HT-29 (cell line): ENCODE measurements at places on chromosomes 7 and 10.

DNA sequence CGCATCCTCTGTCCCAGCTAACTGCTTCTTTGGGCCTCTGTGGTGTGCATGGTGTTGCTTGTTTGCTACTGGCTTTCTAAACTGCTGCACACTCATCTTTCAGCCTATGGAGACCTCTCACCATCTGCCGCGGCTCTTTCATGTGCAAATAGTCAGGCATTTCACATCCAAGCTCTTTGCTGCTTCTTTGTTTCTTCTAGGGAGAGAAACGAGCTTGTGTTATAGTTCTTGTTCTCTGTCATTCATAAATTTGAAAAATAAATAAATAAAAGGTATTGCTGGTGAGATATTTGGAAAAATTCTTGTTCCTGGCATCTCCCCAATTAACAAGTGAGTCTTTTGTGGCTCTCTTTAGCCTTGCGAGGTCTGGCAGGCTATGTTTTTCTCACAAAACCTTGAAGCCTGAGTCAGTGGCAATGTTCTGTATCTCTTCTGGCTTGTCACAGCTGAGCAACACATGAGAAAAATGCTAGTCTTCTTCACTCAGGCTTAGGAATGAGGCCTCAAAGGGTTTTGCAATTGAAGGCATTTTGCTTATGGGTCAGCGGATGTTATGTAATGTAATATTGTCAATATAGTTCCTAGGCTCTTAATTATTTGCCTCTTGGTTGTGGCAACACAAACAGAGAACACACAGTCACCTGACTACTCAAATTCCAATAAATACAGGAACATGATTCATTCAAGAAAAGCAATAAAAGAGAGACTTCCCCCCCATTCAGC is 274.0 kb downstream of the FRMD4A start:
- no peak for DNase-seq

- DNase-seq = no peak
These were observed 891.6 kb downstream of the GRM8 start for GRCh38 chr7:126361183-126361582.

- DNase-seq = no peak
These were observed 5.3 kb upstream of the SFRP5 start for GRCh38 chr10:97777143-97777542.

DNA sequence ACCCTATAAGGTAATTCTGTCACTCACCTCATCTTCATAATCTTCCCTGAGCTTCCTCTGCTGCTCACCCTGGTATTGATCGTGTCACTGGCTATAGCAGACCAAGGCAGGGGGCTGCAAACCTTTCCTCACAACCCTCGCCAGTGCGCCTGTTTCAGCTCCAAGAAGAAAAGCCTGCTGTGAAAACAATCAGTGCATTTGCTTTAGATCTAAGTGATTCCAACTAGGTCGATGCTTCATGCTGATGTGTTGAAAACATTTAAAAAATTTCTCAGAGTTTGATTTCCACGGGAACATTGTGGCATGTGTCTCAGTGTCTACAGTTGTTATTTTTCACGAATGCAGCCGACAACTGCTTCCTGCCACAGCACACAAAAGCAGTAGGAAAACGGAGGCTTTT is 27.3 kb downstream of the POU6F2 start:
- DNase-seq = no peak

- no peak for DNase-seq
These were observed 35.4 kb downstream of the TET1 start for GRCh38 chr10:68595513-68595912.

DNA sequence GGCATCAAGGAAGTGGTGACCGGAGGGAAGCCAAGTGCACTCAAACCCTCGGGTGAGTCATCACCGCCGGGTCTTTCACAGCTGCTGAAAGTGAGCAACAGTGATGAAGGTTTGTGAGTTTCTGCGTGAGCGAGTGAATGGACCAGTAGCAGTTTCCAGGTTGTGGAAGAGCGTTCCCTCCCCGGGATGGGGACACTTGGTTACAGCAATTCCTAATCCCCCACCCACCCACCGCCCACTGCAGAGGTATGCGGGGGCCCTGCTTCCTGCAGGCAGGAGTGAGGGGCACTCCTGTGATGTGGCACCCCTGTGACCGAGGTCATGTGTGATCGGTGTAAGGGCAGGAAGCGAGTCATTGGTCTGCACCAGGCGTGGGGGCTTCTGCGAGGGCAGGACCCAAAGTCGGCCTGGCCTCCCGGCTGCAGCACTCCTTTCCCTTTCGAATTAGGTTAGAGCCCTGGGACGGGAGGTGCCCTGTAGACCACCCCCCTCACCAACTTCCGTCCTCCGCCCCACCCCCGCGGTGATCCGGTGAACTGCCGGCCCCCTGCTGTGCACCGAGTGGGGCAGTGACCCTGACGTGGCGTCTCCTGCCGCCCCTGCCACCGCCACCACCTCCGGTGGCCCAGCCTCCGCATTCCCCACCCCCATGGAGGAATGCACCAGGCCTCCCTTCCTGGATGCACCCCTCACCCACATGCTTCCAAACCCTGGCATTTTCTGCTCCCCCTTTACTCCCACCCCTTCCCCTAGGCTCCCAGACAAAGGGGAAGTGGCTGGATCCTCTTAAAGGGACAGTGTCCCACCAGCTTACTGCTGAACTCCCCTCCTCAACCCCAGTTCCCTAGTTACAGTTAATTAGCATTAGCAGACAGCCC is 10.9 kb downstream of the LIMK1 start:
- DNase-seq = peak; percentile 80

- no peak for DNase-seq
These were observed 54.1 kb upstream of the NPSR1 start for GRCh38 chr7:34603711-34604444.

DNA sequence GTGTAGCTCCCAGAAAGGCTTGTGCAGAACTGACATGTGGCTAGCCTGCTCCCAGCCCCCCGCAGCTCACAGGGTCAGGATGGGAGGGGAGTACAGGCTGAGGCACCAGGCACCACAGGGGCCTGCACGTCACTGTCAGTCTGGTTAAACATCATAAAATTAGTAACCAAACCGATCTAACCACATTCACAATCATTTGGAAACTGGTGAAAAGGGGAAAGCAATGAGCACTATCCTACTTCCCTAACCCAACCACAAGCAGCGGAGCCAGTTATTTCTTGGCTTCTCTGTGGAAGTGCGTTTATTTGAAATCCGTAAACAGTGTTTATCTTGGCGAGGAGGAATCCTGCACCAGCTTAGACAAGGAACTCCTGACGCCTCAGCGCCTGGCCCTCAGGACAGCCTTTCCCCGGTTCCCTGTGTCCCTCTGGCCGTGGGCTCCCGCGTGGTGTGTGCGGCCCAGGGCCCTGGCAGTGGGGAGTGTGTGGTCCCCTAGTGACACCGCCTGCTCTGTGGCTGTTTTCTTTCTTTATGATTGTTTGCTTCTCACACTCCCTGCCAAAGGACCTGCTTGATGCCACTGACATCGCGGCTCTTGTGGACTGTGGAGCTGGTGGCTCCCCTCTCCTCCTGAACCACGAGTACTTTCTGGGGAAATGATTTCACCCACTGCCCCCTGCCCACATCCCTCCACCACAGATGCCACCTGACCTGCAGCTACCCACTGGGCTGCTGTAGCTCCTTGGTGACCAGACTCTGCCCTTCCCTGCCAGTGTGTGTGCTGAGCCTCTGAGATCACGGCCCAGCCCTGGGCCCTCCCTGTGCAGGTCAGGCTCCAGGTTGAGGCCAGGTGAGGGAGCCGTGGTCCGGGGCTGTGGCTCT is 38.0 kb downstream of the INPP5A start:
- DNase-seq = peak; percentile 79

DNA sequence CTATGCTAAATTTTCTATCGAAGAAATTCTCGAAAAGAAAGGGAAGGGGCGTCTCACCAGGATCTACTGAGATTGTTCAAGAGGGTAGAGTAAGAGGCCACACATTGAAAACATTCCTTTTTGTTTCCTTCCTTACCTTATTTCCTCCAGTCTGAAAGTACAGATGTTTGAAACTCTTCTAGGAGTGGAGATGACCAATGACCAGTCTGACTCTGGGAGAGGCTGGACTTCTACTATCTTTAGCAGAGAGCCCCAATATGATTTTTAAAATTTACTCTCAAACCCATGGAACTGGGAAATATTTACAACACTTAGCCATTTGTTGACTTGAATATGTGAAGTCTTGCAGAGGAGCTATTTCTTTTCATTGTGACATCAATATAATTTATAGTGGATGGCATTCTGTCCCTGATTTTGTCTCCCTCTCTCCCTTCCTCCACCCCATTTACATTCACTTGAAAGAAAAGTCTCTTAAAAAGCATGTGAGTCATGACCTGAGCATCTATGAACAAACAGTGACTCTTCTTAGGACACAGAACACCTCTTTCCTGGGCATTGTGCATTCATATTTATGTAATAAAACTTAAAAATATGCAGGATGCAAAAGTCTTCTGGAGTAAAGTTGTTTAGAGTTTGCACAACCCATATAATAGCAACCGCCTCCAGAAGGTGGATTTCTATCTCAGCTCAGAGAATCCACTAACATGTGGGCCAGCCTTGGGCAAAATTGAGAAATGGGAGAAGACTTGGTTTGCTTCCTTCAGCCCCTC is 31.2 kb upstream of the BMPER start:
- no peak for DNase-seq

DNA sequence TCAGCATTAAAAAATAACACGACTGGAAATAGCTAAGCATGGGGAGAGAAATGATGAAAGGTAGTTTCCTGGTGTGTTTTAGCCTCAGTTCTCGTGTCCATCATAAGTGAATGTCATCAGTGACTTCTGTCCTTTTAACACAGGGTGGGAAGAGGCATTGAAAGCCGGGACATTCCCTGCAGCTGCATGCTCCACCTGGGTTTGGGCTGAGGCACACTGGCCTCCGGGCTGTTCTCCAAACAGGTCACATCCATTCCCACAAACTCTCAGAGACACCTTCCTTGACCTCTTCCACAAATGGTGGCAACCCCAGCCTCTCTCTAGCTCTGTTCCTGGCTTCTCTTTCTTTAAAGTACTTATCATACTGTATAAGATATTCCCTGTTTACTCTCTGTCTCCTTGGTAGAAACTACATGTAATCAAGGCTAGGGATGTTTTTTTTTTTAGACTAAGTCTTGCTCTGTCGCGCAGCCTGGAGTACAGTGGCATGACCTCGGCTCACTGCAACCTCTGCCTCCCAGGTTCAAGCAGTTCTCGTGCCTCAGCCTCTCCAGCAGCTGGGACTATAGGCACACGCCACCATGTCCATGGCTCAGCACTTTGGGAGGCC is 22.6 kb downstream of the BAIAP2L1 start:
- no peak for DNase-seq

GRCh38 chr10:90787393-90788198 is 70.2 kb downstream of the HTR7 start:
- peak; percentile 55 for DNase-seq

- DNase-seq = no peak
These were observed 446.6 kb upstream of the SORCS1 start for GRCh38 chr10:107611115-107611514.

DNA sequence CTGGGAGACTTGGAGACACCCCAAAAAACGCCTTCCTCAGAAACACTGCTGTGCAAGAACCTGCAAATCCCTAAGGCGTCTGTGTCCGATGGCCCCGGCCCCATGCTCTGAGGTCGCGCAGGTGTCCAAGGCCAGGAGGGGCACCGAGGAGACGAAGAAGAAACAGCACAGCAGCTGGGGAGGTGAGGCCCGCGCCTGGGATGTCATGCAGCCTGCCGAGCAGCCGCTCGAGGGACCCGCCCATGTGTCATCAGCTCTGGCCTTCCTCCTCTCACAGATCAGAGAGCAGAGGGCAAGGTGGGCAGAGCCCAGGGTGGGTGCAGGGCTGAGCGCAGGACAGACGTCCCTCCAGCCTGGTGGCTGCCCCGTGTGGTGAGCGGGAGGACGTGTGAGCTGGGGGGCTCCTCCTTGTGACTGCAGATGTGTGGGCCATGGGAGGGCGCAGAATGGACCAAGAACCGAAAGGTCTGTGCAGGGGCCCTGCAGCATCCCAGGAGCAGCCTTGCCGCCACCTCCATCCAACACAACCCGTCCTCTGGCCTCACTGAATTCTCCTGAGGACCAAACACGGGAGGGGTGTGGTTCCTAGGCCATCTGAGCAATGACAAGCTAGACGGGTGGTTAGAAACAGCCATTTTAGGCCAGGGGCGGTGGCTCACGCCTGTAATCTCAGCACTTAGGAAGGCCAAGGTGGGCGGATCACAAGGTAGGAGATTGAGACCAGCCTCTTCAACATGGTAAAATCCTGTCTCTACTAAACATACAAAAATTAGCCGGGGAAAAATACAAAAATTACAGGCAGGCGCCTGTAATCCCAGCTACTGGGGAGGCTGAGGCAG is 13.1 kb upstream of the GPER1 start:
- DNase-seq = no peak

DNA sequence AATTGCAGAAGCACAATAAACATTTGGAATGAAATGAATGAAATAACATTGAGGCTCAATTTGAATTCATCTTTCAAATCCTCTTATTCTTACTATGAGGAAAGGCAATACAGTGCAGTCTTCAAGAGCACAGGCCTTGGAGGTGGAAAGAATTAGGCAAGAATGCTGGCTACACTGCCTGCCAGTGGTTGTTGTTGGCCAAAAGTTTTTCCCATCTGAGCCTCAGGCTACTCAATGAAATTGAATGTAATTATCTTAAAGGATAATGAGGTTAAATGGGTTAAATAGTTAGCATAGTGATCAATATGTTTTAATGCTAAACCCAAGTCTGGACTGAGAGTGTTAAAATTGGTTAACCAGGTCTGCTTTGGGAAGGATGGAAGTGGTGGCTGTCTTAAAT is 140.9 kb downstream of the MBL2 start:
- no peak for DNase-seq

- DNase-seq = peak; percentile 54
These were observed 1.8 kb downstream of the ZMYND11 start for GRCh38 chr10:137031-137430.

DNA sequence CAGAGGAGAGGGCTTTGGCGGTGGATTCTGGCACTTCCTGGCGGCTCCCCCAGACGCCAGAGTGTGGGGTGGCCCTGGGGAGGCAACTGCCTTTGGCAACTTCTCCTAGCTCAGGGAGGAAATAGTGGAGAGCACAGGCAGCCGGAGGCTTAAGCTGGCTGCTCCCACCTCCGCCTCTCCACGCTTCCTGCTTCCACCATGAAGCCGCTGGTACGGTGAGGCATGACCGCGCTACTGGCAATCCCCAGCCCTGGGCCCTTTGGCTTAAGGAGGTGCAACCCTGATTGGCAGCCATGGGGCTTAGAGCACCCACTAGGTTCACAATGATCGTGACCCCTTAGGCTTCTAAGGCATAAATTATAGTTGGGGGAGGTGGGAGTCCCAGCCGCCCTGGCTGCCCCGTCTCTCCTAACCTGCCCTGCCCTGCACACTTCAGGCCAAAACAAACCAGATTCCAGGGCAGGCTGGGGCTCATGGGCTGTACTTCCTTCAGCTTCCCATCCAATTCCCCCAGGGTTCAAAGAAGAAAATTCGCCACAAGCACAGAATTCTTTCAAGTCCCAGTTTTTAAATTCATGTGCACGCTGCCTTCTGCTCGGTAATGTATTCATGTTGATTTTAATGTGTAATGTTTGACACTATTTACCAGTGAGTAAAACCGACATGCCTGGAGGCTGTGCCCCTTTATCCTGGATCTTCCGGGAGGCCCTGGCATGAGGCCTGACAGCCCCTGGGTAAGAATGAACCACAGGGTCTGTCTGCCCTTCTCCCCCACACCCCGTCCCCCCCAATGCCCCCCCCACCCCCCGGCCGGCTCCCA is 90.7 kb upstream of the LRRC4 start:
- DNase-seq = no peak
